ENCODE measurements at places on chromosomes 2 and 18.

DNA sequence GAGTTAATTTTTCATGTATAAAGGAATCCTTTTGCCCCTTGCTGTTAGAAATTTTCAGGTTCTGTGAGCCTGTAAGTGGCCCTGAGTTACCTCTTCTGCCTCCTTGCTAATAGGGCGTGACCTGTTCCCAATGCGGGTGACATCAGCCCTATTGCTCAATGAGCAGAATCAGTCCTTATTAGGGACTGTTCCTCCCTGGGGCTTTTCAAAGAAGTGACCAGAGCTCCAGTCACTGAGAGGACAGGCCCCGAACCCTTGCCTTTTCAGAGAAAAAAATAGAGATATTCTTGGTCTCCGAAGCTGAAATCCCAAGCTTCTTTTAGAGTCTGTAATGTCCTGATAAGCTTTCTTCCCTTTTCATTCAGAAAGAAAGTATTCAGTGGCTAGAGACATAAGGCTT is 8.2 kb upstream of the APOB start:
- DNase-seq, result no peak

GRCh38 chr2:206920310-206920709 is 19.0 kb upstream of the CPO start:
- no peak for DNase-seq

DNA sequence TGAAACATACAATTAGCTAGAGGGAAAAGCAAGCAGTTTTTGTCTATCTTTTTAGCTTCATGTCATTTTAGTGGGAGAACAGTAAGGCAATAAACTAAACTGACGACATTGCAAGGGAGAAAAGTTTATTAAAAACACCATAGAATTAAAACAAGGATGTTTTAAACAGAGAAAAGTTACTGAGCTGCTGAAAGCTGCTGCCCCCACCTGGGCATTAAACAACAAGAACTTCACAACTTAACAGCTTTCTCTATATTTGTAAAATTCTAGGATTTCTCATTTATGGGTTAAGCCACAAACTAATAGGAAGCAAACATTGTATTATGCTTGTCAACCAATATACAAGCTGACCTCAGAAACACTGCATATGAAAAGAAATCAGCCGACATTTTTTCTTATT is 289.2 kb downstream of the ERBB4 start:
- DNase-seq, result no peak

DNA sequence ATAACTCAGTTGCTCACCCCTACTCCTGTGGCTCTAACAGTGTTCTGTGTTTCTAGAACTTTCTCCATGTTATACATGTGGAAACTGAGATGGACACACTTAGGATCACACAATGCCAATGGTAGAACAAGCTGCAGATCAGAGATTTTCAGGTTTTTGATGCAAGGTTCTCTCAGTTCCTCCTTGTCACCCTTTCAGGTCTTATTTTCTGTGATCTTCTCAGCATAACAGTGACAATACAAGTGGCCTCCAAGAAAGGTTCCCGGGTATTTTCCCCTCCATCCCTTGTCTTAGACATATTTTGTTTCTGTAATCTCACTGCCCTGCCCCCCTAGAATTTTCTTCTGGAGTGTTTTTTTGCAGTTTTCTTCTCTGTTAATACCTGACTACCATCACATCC is 6.2 kb upstream of the MGAT5 start:
- no peak for DNase-seq

DNA sequence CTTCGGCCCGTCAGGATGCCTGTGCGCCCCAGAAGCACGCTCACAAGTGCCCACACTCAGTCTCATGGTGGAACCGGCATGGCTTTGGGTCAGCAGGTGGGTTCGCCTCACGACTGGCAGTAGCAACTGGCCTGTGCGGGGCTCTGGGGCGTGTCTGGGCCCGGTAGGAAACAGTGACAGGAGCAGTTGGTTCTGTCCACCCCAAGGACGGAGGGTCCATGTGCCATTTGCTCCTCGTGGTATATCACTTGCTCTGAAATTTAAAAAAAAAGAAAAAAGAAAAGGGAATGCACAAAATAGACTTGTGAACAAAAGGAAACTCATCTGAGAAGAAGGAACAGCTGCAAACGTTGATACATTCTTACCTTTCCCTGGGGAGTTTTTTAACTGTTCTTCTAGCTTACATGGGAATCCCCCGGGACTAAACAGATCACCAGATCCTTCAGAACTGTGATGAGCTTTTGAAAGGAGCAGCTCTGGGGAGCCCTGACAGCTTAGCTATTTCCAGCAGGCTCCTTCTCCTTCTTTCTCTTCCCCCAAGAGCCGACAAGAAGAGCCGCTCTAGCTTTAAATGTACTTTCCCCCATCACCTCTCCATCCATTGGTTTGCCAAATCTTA is 42.8 kb downstream of the TRAPPC12 start:
- no peak for DNase-seq

DNA sequence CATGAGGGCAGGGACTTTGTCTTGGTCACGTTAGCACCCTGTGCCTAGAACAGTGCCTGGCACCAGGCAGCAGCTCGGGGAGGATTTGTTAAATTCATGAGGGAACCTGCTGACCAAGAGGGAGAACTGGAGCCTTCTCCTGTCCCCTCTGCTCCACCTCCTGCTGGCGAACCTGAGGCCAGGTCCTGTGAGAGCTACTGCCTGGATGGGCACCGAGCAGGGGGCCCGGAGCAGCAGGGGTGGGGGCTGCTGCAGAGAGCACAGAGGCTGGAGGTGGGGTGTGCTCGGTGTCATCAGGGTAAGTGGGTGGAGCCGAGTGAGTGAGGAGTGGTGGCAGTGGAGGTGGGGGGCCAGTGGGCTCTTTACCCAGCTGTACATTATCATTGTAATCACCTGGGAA is 52.1 kb upstream of the FAHD2A start:
- DNase-seq, result no peak

DNA sequence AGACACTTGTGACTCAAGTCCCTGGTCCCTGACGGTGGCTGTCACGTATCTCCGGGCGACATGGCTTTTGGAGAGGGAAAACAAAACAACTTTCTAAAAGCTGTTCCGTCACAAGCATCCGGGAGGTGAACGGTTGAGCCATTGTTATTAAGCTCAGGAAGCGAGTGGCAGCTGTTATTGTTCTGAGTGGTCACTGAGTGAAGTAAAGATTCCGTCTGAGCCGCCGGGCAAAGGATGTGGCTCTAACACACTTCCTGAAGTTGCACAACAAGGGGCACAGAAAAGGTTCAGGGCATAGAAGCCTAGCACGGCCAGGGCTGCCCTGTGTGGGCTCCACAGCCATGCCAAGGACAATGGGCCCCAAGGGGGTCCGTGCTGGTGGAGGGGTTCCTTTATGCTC is 24.3 kb downstream of the INPP5D start:
- no peak for DNase-seq

GRCh38 chr2:38581193-38582147 is 21.3 kb downstream of the HNRNPLL start:
- peak; percentile 59 for DNase-seq

DNA sequence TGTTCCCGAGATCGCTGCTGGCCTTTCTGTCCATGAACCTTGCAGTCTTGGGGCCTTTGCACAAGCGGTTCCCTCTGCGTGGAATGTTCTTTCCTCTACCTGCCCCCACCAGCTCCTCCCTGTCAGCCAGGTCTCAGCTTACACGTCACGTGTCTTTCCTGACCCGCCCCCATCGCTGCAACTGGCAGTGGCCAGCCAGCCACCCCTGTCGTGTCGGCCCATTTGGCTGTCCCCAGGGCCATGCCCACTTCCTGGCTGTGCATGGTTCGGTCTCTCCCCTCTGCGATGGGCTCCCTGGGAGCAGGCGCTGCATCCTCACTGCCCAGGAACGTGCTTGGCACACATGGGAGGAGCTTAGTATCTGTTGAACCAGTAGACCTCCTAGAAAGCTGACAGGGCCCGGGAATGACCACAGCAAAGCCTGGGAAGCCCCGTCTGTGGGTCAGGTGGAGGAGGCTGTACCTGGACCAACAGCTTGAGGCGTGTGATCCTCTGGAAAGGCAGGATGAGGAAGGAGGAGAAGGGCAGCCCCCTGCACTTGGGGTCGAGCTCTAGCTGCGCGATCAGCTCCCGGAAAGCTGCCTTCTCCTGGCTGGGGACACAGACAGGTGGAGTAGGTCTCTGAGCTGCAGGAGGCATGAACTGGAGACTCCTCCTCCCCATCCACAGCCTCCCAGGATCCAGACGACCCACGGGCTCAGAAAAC is 21.0 kb downstream of the SNORC start:
- peak; percentile 42 for DNase-seq

GRCh38 chr2:31411771-31412170 is 2.8 kb downstream of the XDH start:
- no peak for DNase-seq

DNA sequence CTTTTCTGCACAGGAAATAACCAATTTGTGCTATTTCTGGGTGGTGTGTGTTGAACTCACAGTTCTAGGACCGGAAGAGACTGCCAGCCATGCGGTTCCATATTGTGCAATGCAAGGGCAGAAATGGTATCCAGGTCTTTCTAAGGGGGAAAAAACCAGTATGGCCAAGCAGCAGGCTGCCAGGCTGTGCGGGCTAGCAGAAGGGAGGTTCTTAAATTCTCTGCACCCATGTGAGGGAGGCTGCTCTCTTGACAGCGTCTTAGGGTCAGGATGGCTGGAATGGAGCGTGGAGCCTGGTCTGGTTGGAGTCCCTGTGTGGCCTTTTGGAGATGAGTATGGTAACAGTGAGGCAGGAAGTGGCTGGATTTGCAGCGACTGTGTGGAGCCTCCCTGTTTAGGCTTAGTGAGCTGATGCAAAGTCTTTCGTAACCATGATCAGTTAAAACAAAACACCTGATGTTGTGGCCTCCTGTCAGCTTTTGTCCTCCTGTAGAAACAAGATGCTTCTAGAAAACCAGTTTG is 52.6 kb downstream of the NCK2 start:
- no peak for DNase-seq

GRCh38 chr18:55861266-55861665 is 273.3 kb upstream of the TCF4 start:
- peak; percentile 10 for DNase-seq

DNA sequence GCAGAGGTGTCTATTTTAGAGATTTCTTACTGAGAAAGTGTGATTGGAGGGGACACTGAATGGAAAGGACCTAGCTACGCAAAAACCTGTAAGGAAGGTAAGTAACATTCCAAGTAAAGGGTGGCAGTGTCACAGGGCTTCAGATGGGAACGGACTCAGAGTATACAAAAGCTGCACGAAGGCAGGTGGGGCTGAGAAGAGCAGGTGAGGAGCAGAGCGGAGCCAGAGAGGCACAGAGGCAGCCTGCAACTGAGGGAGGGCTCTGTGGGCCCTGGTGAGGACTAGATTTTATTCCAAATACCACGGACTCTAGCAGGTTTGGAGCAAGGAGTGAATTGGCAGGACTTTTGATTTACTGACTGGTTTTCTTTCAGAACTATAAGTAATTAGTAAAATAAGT is 331.3 kb upstream of the PKDCC start:
- no peak for DNase-seq

DNA sequence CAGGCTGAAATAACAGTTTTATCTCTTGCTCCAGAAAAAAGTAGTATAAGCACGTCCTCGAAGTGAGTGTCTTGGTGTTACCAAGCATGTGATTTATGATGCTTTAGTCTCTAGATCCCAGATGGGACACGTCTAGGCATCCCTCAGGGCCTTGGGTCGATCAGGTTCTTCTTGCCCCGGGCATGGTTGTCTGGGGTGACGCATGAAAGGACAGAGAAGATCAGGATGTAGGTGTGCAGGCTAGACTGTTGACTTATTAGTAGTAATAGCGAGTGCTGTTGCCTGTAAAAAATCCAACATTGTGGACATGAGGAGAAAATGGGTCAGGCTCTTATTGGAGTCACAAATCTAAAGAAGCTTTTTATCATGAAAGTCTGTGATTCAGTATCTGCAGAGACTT is 94.0 kb upstream of the NFU1 start:
- DNase-seq, result no peak

DNA sequence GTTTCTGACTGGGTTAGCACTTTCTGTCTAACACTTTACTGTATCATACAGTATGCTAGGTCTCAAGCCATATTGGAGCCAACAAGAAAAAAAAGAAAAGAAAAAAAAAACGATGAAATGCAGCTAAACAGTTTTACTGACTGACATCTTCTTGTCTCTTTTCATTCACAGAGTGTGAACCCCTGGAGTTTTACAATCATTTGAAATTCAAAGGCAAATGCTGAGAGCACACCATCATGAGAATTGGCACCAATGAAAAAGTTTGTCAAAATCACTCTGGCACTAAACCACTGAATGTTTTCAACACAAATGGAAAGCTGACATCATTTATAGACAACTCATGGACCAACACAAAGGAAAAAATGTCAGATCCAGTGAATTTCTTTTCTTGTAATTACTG is 513.3 kb downstream of the LRRTM4 start:
- DNase-seq, result no peak

DNA sequence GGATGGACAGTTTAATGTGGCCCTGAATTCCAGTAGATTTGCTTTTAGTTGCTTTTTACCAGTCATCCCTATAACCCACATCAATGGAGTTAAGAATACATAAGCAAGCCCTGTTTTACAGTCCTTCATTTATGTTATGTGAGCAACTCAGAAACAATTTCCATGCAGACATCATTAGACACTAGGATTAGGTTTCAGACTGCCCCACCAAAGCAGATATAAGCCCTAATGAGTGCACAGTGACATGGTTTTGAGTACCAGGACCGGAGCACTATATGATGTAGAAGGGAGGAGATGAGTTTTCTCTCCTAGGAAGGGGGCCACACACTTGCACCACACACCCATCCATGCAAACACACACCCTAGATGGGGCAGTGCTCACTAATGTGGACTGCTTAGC is 15.5 kb downstream of the KCNS3 start:
- no peak for DNase-seq

GRCh38 chr2:106336737-106337136 is 131.5 kb downstream of the RGPD3 start:
- DNase-seq, result no peak

- no peak for DNase-seq
Observed at GRCh38 chr18:13378150-13378549, 159.6 kb downstream of the LDLRAD4 start.

DNA sequence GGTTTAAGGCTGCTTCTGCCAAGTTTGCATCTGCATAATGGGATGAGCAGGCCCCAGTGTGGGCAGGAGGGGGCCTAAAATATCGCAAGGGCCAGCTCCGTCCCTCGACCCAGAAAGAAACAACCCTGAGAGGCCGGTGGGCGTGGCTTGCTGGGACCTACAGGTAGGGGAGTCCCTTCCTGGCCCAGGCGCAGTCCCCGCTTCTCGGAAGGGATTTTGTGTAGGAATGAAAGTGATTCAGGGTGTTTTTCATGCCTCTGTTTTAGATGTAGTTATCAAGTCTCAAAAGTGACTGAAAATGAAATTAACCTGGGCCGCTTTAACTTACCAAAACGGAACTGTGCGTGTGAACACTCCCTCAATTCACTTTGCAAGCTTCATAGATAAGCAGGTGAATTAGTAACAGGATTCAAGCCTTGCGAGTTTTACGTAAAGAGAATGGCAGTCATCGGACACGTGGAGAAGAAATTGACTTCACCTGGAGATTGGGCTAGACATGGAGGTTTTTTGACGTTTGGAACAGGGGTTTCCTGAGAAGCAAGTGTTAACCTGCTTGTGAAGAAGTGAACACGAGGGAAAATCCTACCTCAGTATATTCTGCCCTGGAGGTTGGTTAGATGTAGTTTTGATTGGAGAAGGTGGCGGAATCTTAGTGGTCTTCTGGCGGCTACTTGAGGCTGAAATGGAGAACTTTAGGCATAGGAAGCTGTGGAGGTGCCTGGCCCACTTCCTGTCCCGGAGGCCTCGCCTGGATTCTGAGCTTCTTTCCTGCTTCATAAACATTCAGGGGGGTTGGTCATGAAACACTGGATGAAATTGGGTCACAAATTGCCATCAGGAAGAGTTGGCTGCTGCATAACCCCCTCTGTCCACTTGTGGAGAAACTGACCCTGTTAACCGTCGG is 1.7 kb downstream of the NCK2 start:
- no peak for DNase-seq
